ENCODE measurements at places on chromosomes 7 and 10. TPM values are rescaled to one million over a fixed set of nuclear protein-coding genes. Genes with fewer than 3 reads are reported as not detected.

ZNF425 gene
- 1.0 TPM for total RNA-seq

EBF3 gene
- total RNA-seq, result 0.12 TPM

DNA sequence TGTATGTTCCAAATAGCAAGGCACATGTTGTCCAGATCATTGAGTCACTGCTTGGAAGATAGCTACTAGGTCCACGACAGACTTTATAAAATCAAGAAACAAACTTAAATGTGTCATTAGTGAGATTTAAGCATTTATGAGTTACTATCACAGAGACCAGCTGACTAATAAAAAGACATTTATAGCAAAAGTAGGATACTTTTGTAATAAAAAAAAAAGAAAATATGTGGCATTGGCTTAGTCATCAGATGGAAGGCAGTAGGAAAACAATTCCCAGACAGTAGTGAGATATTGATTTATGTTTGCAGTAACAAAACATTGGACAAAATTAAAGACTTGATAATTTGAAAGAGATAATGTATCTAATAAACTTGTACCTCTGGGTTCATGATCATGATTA lies 881.0 kb upstream of the LRRN3 start:
- H3K4me1 ChIP-seq, result no peaks in the 10 kb centered on the region
- DNase-seq, result no peak
- H3K27me3 ChIP-seq, result no peaks in the 10 kb centered on the region
- no peaks in the 10 kb centered on the region for H3K36me3 ChIP-seq

DNA sequence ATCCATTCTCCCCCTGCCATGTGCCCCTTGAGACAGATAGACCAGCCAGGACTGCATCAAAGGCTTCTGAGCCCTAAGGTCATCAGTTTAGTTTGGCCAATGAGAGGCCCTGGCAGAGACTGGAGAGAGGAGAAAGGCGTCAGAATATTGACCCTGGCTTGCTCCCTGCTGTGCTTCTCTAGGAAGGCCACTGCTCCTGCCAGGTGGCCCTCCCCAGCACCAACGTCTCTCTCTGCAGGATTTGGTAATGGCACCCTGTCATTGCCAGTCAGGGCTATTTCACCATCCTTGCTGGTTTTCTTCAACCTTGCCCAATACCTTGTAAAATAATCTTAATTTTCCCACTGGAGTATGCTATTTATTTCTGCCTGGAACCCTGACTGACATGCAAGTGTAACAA lies 38.8 kb upstream of the ZRANB1 start:
- H3K4me3 ChIP-seq, result no peak overlapping the region
- no peak for DNase-seq
- no peaks in the 10 kb centered on the region for H3K36me3 ChIP-seq
- H3K27ac ChIP-seq, result no peak overlapping the region

- H3K27me3 ChIP-seq, result no peaks in the 10 kb centered on the region
- H3K36me3 ChIP-seq, result no peaks in the 10 kb centered on the region
- peaks cover 5% of the 10 kb centered on the region for H3K4me1 ChIP-seq
- DNase-seq, result peak; percentile 51
- H3K4me3 ChIP-seq, result peak overlapping the region; percentile 99
Observed at GRCh38 chr10:12041766-12042408, 722 bp downstream of the UPF2 start.

BUB3 gene
- 112 TPM for total RNA-seq

PCLO gene
- total RNA-seq, result 6.9 TPM

TFPI2 gene
- total RNA-seq, result 0.30 TPM

DNA sequence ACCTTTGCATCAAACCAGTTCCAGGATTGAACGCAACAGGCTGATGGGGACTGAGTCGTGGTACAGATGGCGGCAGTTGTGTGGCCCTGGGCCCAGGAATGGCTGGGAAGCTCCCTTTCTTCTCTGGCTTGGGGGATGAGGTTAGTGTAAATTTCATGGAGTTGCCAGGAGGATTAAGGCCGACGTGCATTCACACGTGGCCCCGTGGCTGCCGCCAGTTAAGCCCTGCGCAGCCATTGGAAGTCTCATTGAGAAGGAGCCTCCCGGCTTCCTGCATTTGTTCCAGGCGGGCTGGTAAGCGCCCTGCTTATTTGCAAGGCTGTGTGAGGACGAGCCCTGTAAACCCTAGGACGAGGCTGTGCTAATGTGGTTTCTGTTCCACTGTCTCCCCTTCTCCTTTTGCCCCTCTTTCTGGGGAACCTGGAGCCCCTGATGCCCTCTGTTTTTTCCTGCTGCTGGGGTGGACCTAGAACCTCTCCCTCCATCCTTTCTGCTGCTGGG lies 174.7 kb upstream of the TNRC18 start:
- H3K27ac ChIP-seq, result no peak overlapping the region
- H3K4me1 ChIP-seq, result peaks cover 14% of the 10 kb centered on the region
- H3K4me3 ChIP-seq, result no peak overlapping the region

MTERF1 gene
- total RNA-seq, result 16.8 TPM

DNA sequence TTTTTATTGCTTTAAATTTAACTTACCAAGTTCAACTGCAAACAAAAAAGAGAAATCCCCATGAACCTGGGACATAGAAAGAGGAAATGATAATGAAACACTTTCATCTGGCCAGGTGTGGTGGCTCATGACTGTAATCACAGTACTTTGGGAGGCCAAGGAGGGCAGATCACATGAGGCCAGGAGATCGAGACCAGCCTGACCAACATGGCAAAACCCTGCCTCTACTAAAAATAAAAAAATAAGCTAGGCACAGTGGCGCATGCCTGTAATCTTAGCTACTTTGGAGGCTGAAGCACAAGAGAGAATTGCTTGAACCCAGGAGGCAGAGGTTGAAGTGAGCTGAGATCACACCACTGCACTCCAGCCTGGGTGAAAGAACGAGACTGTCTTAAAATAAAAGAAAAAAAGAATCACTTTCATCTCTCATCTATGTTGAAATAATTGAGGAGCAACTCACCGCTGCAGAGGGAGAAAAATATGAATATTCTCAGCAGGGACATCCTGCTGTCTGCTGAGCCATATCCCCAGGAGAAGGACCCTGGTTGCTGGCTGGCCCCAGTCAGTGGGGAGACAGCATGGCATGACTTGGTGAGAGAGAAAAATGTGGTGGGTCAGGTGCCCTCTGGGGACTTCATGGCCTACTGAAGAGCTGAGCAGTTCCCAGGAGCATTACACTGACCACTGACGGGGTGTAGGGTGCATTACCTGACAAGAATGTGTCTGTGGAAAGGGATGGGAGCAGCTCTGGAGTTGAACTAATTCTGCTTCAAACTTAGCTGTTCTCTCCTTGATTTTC lies 22.8 kb upstream of the TARP start:
- no peaks in the 10 kb centered on the region for H3K36me3 ChIP-seq
- no peak overlapping the region for H3K27ac ChIP-seq
- no peak for DNase-seq
- H3K4me1 ChIP-seq, result no peaks in the 10 kb centered on the region

DNA sequence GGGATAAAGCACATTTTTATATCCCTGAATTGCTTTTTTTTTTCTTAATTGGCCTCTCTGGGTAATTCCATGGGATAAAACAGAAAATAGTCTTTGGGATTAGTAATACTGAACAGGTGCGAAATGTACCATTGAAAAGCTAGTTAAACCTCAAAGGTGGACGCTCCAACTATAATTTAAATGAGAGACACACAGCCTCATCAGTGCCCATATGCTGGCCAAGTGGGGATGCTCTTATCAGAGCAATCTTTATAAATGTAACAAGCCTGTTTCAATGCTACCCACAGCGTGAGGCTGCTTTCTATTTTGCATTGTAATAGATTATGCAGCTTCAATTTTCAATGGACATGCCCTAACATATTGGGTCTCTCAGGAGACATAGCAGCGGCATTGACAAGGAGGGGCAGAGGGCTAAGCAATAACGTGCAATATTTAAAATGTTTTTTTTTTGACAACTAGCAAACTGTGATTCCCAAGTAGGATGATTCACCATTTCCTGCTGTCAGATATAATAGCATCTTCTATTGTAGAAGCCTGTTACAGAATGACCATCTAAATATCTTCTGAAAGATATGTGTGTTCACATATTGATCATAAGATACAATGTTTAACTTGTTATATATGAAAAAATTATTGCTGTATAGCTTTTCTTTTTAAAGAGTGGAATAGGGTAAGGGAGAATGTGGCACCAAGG lies 91.3 kb upstream of the BET1 start:
- DNase-seq, result no peak
- no peaks in the 10 kb centered on the region for H3K4me1 ChIP-seq
- H3K4me3 ChIP-seq, result no peak overlapping the region
- H3K27me3 ChIP-seq, result no peaks in the 10 kb centered on the region
- no peaks in the 10 kb centered on the region for H3K36me3 ChIP-seq

DNA sequence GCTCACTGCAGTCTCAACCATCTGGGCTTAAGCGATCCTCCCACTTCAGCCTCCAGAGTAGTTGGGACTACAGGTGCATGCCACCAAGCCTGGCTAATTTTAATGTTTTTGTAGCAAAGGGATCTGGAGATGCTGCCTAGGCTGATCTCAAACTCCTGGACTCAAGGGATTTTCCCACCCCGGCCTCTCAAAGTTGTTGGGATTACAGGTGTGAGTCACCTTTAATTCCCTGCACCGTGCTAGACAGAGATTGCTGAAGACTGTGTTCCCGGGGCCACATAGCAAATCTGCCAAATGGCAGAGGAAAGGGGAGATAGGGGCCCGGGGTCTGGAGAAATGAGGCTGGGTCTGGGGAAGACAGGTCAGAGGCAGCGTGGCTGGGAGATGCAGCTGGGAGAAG lies 20.6 kb upstream of the PSMG3 start:
- no peak overlapping the region for H3K4me3 ChIP-seq
- DNase-seq, result no peak
- H3K27me3 ChIP-seq, result no peaks in the 10 kb centered on the region
- H3K4me1 ChIP-seq, result no peaks in the 10 kb centered on the region
- H3K36me3 ChIP-seq, result no peaks in the 10 kb centered on the region

PIP gene
- not detected for total RNA-seq

EN2 gene
- total RNA-seq, result not detected

NODAL gene
- total RNA-seq, result not detected

MAT1A gene
- 1.4 TPM for total RNA-seq

DNA sequence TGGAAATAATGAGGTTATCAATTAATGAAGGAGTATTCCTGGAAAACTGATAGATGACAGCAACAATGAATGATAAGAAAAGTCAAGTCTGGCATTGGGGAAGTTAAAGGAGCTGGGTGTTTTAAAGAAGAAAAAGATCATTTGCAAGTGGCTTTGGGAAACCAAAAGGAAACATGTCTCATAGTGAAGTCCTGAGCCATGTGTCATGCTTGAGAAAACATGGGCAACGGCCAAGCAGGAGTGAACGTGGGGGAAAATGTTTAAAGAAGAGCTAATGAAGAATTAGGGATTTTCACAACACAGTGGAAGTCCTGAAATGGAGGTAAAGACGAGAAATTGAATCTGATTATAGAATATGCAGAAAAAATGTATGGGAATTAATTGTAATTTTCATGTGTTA lies 1383.2 kb upstream of the CELF2 start:
- no peak overlapping the region for H3K4me3 ChIP-seq
- no peak overlapping the region for H3K27ac ChIP-seq
- H3K4me1 ChIP-seq, result no peaks in the 10 kb centered on the region
- no peaks in the 10 kb centered on the region for H3K27me3 ChIP-seq

DNA sequence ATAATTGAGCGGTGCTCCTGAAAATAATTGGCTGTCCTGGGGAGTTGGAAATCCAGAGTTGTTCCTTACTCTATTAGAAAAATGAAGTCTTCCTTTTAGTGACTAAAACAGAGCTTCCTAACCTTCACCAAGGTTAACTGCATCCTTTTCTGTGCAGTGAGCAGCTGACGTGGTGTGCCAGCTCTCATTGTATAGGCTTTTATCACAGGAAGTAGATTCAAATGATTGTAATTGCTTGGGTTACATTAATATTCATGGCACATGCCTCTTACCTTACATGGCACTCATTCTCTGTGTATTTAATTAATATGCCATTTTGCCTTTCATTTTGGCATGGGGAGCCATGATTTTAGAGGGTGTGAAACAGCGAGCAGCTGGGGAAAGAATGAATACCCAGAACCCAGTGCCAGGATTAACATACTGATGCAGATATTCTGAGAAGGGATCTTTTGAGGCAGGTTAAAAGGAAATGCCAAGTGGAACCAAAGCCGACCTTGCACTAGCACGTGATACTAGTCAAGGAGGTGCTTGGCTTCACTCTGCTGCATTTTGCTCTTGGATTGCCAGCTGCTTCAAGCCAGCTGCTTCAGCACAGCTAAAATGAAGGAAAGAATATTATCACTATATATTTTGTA lies 115.3 kb downstream of the ST7 start:
- H3K4me3 ChIP-seq, result no peak overlapping the region
- H3K36me3 ChIP-seq, result no peaks in the 10 kb centered on the region
- no peak overlapping the region for H3K27ac ChIP-seq
- H3K27me3 ChIP-seq, result no peaks in the 10 kb centered on the region
- no peaks in the 10 kb centered on the region for H3K4me1 ChIP-seq

GRCh38 chr10:60203993-60204618 lies 185.6 kb downstream of the ANK3 start:
- H3K36me3 ChIP-seq, result no peaks in the 10 kb centered on the region
- no peaks in the 10 kb centered on the region for H3K27me3 ChIP-seq
- H3K4me3 ChIP-seq, result no peak overlapping the region

DNA sequence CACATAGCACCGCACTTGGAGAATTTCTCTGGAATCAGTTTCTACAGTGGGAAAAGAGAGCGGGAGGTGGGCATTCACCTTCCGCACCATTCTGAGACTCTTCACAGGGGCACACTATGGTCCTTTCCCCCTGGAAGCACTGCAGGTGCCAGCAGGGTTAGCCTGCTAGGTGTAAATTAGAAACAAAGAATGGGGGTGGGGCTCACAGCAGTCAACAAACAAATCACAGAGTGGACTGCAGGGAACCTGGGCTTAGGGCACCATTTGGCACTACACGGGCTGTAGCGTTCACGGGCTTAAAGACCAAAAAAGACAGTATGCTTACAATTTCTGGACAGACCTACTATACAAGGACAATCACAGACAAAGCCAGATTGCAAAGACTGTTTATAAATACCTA lies 8.0 kb upstream of the PKD1L1 start:
- H3K27ac ChIP-seq, result no peak overlapping the region
- no peak overlapping the region for H3K4me3 ChIP-seq
- no peak for DNase-seq
- no peaks in the 10 kb centered on the region for H3K4me1 ChIP-seq
- no peaks in the 10 kb centered on the region for H3K36me3 ChIP-seq
- no peaks in the 10 kb centered on the region for H3K27me3 ChIP-seq

OR2A1 gene
- not detected for total RNA-seq

- H3K27me3 ChIP-seq, result no peaks in the 10 kb centered on the region
- H3K36me3 ChIP-seq, result no peaks in the 10 kb centered on the region
- H3K4me3 ChIP-seq, result no peak overlapping the region
- peaks cover 3% of the 10 kb centered on the region for H3K4me1 ChIP-seq
Observed at GRCh38 chr7:128934361-128935341, 3.1 kb upstream of the IRF5 start.

DNA sequence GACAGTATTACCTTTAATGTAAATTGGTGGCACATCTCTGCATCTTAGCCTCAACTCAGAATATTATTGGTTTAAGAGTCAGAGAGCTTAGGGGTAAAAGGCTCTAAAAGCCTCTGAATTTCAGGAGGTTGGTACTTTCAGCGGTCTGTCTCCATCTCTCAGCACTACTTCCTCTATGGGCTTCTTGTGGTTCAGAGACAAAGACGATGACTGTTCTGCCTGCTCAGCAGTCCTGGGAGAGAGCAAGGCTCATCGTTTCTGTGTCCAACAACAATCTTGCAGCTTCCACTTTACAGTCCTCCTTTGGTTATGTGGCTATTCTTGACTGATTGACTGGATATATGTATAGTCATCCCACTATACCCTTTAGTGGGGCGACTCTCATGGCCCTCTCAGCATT lies 394.7 kb downstream of the AUTS2 start:
- no peak overlapping the region for H3K27ac ChIP-seq
- H3K27me3 ChIP-seq, result no peaks in the 10 kb centered on the region
- H3K4me1 ChIP-seq, result no peaks in the 10 kb centered on the region
- H3K4me3 ChIP-seq, result no peak overlapping the region

OR2A42 gene
- total RNA-seq, result not detected

PRKCQ gene
- total RNA-seq, result 0.93 TPM
